GM12892 (cell line): ENCODE measurements at places on chromosomes 1 and 21.

DNA sequence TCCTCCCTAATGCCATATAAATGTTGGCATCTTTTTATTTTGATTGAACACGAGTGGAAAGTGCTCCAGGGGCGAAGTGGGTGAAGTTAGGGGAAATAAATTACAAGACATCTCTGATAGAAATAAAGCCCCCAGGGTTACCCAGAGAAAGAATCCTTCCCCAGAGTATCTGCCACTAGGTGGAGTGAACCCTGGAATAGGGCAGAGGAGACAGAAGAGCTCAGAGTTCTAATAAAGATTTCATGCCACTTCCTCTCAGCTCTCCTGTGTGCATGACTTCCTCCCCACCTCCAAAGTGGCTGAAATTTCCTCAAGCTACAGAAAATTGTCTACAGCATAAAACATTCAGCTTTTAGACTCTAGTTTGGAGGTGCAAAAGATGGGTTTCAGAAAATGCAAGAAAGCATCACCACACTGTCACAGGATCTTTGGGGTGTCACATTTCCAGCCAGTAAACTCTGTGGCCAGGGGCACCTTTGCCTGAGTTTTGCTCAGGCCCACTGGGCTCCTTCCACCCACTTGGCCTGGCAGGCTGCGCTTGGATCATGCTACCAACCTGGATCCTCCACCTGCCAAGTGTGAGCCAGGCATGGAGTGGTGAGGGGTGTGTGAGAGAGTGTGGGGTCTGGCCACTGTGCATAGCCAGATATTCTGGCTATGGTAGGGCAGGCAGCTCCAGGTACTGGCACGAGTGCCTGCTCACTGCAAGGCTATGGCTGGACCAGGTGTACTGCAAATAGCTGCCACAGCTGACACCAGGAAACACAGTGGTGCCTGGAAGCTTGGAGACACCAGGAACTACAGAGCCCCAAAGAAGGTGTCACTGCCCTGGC, 208.8 kb upstream of the USP25 start:
- DNase-seq = no peak

GRCh38 chr21:29168891-29169315, 38.5 kb downstream of the MAP3K7CL start:
- no peak for DNase-seq

GRCh38 chr1:200184196-200184595, 156.7 kb downstream of the NR5A2 start:
- no peak for DNase-seq

DNA sequence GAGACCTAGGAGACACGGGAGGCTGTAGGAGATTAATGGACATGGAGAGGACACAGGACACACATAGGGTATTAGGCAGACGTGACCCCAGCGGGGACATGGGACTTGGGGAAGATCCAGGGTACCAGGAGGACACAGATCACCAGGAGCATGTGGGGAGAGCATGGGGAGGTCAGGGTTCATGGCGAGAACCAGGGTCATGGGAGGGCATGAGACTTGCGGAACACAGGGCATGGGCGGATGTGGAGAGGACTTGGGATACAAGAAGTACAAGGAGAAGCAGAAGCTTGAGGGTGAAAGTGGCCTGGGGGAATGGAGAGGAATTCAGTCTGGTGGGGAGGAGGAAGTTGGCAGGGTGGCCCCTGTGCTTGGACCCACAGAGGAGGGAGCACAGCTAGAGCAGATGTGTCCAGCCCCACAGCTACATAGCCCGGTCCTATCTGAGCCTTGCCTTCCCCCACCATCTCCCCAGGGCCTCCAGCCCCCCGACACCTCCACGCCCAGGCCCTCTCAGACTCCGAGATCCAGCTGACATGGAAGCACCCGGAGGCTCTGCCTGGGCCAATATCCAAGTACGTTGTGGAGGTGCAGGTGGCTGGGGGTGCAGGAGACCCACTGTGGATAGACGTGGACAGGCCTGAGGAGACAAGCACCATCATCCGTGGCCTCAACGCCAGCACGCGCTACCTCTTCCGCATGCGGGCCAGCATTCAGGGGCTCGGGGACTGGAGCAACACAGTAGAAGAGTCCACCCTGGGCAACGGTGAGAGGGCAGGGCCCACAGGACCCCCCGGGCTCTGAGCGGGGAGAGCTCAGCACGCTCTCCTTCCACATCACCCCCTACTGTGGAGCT, 12.1 kb downstream of the TIE1 start:
- DNase-seq = no peak
